ENCODE measurements at places on chromosomes 7 and 10.

- DNase-seq = no peak
These were observed 10.9 kb downstream of the PDZD8 start for GRCh38 chr10:117364110-117364960.

GRCh38 chr10:97331153-97331703, 3.3 kb downstream of the FRAT2 start:
- no peak for DNase-seq

DNA sequence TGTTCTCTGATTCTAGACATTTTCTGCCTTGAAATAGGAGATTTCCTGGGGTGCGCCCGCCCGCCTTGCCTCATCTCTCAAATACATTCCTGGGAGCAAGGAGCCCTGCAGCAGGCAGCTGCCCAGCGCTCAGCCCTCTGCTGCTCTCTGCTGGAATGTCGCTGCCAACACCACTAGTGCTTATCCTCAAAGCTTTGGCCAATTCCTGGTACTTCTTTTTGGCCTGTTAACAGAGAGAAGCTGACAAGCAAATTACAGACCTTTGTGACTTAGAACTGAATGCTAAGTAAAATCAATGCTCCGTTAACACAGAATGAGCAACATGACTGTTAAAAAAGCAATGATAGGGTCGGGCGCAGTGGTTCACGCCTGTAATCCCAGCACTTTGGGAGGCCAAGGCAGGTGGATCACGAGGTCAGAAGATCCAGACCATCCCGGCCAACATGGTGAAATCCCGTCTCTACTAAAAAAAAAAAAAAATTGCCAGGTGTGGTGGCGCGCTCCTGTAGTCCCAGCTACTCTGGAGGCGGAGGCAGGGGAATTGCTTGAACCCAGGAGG, 41.9 kb upstream of the SYPL1 start:
- DNase-seq = peak; percentile 26

- DNase-seq = no peak
These were observed 15.5 kb downstream of the ZNF487 start for GRCh38 chr10:43452356-43452914.

GRCh38 chr7:129423700-129424410, 10.4 kb upstream of the STRIP2 start:
- DNase-seq = no peak

DNA sequence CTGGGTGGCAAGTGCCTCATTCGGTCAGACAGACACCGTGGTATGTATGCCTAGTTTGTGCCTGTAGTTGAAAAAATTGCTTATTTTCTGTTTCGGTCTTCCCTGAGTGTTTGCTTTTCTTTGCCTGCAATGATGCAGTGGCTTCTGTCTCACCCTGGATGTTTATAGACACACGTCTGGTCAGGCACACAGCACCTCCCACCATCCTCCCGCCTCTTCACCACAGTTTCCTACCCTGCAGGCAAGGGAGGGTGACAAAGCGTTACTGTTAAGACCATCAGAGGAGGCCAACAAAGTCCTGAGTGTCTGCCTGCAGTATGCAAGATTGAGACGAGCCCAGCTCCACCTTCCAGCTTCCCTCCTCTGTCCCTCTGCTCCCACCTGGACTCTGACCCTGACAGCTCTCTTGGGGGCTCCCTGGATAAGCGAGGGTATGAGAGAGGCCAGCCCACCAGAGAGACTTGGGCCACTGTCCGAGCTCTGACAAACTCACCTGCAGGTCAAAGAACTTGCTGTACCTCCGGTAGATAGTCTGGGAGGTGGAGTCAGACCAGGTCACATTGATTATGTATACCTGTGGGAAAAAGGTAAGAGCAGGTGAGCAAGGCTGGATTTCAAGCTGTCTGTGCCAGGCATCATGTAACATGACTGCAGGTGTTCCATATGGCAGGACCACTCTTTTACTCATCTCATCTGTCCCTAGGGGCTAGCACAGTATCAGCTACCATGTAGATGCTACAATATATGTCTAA, 54.4 kb downstream of the SH3PXD2A start:
- DNase-seq = no peak

- DNase-seq = no peak
These were observed 25.7 kb downstream of the CHST3 start for GRCh38 chr10:71989661-71990454.

DNA sequence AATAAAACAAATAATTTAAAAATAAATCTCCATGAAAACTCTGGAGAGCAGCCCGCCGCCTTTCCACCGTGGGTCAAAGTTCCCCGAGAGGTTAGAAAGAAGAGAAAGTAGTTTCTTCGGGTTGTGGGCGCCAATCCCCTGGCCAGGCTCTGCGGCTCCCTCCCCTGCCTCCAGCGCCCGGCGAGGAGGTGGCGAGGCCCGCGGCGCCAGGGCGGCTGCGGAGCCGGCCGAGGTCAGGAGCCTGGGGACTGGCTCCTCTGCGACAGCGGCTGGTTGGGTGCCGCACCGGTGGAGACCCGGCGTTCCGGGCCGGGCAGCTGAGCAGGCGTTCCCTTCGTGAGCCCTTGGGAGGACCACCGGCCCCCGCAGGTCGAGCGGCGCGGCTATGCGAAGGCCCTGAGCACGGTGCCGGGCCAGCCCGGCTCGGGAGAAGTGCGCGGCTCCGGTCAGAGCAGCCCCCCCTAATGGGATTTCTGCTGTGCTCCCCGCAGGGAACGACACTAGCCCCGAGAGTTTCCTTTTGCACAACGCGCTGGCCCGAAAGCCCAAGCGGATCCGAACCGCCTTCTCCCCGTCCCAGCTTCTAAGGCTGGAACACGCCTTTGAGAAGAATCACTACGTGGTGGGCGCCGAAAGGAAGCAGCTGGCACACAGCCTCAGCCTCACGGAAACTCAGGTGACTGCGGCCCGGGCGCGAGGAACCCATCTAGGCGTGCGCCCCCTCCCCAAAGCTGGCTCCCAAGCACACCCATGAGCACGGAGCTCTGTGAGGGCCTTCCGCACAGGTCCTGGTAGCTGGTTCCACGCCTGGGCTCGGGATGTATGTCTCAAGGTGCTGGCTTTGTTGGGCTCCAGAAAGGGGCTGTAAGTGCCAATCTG, 2.8 kb downstream of the EMX2 start:
- no peak for DNase-seq

DNA sequence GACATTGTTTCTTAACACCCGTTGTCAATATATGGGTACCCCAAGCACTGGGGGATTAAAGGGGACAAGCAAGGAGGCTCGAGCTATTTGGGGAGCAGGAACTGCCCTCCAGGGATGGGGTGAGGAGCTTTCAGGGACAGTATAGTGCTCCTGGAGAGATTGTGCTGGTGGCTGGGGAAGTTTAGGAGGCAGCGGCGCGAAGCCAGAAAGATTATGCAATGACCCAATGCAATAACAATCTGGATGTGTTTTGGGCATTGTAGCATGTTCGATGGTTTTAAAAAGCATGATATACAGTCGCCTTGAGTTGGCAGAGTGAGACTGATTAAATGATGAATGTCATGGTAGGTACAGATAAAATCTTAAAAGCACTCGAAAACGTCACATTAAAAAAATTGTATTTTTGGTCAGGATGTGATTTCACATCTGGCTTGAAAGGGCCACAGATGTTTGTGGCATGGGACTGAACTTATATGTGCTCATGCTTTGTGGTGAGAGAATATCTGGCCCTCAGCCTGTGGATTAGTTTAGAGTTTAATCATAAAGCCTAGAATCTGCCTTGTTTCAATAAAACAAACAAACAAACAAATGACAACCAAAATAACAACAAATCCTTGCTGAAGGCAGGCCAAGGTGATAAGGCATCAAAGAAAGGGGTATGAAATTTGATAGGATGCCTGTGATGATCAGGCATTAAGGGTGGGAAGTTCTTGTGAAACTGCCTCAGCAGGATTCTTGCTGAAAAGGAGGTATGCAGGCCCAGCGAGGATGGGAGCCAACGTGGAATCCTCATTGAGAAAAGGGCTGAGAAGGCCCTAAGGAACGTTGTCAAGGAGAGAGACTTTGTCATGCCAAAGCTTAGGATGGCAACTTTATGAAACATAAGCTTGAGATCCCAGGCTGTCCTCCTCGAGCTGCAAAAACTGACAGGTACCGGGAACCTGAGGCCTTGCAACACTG, 417.1 kb upstream of the KLF6 start:
- DNase-seq = no peak

DNA sequence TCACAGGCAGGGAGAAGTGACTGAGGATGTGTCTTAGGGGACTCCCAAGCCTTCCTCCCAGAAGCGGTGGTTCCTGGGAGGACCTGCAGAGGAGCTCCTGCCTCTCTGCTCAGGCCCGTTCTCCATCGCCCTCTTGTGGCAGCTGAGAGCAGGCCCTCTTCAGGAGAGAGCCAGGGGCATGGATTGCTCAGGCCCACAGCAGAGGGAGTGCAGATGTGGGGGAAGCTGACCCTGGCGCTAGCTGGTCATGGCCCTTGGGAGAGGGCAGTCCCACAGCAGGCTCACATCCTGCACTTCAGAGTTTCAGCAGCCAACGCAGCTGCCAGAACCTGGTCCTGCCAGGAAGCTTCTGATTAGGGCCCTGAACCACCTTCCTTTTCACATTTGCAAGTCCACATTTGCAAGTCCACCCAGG, 94.8 kb upstream of the TARP start:
- no peak for DNase-seq

GRCh38 chr7:95011995-95012394, 104.6 kb downstream of the PPP1R9A start:
- DNase-seq = no peak

DNA sequence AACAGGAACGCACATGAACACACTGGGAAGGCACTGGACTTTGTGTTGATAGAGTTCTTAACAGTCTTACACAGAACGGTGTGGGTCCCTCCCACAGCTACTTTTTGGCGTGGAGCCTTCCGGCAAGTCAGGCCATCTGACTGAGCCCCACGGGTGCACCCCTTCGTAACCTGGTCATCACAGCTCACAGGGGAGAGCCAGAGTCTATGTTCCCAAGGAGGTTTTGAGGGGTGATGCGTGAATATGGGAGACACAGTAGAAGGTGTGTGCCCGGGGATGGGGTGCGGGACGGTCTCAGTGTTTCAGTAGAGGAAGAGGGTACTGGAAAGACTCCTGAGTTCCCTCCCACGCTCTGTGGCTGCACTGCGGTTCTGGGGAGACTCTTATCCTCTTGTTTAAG, 291.7 kb downstream of the DNAJB6 start:
- DNase-seq = no peak

- DNase-seq = no peak
These were observed 14.7 kb downstream of the SLC16A9 start for GRCh38 chr10:59694936-59695335.

DNA sequence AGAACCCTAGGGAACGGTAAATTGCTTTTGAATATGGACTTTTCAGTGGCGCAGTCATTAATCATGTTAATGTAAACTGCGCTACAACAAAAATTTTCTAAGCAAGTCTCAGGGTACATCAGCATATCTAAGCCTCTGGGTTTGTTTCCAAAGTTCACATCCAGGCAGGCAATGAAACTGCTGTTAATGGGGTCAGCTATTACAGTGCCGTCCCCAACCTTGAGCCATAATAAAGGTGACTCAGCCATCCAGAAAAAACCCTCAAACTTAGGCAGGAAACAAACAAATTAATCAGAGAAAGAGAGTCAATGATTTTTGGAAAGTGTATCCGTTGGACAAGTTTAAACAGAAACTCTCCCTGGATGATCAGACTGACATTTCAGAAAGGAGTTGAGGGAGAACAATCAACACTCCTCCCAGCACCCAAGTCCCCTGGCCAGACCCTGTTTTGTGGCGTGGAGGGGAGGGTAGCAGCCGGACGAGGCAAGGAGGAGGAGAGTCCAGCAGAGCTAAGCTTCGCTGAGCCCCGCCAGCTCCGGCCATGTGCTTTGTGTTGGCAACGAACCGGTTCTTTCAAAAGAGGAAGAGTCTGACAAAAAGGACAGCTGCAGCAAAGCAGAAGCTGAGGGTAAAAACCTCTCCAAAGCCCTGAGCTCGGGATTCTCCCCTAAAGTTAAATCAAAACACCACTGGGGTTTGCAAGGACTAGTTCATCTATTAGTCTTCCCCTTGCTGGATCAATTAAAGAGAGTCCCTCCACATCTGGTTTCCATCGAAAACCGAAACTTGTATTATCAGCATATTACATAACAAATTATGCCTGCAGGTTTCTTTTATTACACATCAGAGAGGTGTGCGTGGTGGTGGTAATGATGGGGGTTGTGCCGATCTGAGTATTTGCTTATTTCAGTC, 3.6 kb downstream of the FAM53B start:
- no peak for DNase-seq

DNA sequence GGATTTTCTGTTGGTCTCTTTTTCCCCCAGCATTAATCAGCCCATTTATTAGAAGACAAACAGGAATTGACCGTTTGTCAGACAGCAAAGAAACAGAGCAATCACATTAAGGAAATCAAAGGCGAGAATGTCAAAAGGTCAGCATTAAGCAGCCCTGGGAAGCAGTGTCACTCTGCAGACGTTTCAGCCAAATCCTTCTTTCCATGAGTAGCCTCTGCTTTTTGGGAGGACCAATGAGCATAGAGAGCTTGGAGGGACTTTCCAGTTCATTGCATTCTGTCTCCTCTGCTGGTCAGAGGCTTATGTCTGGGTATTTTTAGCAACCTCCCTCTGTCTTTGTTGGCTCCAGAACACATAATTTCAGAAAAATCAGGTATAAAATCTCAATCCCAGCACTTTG, 481.4 kb downstream of the GALNT17 start:
- DNase-seq = peak; percentile 60

GRCh38 chr7:122942059-122942458, 53.4 kb downstream of the TAS2R16 start:
- no peak for DNase-seq

DNA sequence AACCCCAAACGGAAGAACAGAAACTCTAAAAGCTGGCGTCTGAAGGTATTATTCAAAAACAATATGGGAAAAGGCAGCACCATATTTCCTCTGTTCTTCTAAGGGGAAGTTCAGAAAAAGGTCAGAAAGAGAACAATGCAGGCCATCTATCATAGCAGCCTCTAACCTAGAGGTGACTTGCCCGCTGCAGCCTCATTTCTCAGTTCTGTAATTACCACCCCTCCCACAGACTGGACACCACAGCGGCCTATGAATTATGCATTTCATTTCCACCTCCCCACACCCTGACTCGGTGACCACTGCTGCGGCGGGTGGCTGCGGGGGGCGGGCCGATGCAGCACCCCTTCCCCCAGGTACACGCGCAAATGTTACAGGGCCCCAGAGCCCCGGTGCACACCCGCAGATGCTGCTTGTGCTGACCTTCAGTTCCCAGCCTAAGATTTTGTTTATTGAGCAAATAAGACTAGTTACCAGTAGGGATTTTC, 125.5 kb downstream of the CLEC2L start:
- no peak for DNase-seq

DNA sequence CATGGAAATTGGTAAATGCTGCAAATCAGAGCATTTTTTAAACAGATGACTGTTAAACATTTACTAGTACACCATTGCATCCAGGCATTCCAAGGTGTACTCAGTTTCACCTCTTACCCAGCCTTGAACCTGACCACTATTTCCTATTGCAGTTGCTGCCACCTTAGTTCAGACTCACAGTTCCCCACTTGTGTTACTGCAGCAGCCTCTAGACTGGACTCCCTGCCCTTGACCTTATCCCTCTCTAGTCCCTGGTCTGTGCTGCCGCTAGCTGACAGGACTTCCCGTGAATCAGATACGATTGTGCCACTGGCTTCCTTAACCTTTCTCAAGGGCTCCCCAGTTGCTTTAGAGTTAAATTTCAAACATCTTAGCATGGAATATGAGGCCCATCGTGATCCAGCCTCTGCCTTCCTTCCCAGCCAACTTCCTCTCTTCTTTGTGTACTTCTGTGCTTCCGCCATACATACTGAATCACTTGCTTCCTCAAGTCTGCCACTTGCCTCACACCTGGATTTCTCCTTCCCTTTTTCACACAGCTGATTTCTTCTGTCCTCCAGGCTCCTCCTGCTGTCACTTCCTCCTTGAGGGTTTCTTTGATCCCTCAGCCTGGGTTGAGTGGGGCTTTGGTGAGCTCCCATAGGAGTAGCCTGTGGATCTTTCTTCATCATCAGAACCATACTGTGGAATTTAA, 118.7 kb upstream of the GJD4 start:
- DNase-seq = no peak

GRCh38 chr10:497898-498451, 191.5 kb downstream of the DIP2C start:
- no peak for DNase-seq

Data from cerebellar nuclear complex (tissue), 1 donor.